ENCODE measurements at places on chromosomes 2 and 18. TPM values are rescaled to one million over a fixed set of nuclear protein-coding genes. Genes with fewer than 3 reads are reported as not detected.

DNA sequence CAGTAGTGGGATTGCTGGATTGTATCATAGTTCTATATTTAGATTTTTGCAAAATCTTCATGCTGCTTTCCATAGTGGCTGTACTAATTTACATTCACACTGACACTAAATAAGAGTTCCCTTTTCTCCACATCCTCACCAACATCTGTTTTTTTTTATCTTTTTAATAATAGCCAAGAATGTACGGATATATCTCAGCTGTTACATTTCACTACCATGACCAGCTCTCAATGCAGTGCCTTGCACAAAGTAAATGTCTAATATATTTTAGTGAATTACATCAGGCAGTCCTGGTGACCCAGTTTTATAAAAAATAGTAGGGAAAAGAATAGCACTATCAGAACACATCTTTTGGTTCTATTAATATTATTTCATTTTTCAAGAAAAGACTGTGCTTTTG lies 161.8 kb downstream of the LNPK start:
- H3K36me3 ChIP-seq, result no peaks in the 10 kb centered on the region
- no peak for DNase-seq
- H3K4me3 ChIP-seq, result no peak overlapping the region
- H3K27ac ChIP-seq, result no peak overlapping the region

Gene POTEJ
- not detected for total RNA-seq

DNA sequence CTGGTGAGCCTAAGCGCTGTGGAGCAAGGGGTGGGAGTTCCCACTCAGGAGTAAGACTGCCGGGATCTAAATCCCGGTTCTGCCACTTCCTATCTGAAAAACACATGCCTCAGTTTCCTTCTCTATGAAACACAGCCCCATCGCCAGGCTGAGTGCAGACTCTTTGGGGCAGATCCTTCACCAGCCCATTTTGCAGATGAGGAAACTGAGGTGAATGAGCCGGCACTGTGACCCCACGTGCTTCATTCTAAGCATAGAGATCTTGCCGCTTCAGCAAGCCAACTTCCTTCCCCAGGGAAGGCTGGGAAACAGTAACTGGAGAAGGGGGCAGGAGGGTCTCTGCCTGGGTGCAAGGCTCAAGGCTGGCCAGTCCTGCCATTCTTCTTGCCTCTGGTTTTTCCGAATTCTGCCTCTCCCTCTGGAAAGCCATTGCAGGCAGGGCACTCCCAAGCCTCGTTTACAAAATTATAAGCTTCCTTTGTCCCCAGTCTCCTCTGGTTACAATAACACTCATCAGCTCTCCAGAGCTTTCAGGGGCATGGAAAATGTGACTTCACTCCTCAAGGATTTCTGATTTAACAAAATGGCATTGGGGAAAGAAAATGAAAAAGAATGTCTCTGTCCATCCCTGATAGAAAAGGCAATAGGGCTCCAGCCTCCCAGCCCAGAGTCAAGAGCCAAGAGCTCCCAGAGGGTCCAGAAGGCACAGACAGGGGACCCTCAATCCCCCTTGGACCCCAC lies 249.2 kb downstream of the TNS1 start:
- H3K4me3 ChIP-seq, result no peak overlapping the region
- peaks cover 20% of the 10 kb centered on the region for H3K27me3 ChIP-seq
- peaks cover 23% of the 10 kb centered on the region for H3K4me1 ChIP-seq
- peaks cover 7% of the 10 kb centered on the region for H3K36me3 ChIP-seq

Gene HOXD12
- total RNA-seq, result not detected
